ENCODE measurements at places on chromosomes 13 and 19.

DNA sequence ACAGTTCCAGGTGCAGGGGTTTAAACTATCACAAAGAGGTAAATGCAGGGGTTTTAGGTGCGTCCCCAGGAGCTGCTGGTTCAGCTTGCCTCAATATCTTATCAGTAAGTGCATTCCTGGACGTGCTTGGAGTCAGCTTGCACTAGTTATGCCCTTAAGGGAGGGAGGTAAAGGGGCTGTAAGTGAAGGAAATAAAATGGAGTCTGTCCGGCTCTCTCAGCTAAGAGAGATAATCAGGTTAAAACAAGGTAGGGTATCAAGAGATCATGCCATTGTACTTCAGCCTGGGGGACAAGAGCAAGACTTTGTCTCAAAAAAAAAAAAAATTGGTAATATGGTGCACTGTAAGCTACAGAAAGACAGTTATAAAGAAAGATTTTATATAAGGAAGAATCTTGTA lies 69.7 kb downstream of the ZNF100 start:
- DNase-seq: no peak

GRCh38 chr19:18153556-18154134 lies 682 bp downstream of the PIK3R2 start:
- DNase-seq: no peak

DNA sequence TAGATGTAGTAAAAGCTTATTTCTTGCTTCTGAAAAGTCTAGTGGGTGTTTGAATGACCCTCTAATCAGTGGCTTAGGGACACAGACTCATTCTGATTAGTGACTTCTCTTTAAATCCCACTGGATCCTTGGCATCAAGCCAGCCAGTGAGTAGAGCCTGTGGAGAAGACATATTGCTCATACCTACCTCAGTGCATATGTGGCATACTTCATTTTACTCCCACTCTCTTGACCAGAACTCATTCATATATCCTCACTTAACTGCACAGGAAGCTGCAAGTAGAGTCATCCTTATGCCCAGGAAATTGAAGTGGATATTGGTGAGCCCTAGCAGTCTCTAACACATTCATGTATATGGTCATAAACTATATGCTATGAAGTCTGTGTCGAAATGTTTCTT lies 148.3 kb downstream of the PDS5B start:
- no peak for DNase-seq

- DNase-seq: no peak
Observed at GRCh38 chr19:2012941-2013682, 2.4 kb downstream of the BTBD2 start.

DNA sequence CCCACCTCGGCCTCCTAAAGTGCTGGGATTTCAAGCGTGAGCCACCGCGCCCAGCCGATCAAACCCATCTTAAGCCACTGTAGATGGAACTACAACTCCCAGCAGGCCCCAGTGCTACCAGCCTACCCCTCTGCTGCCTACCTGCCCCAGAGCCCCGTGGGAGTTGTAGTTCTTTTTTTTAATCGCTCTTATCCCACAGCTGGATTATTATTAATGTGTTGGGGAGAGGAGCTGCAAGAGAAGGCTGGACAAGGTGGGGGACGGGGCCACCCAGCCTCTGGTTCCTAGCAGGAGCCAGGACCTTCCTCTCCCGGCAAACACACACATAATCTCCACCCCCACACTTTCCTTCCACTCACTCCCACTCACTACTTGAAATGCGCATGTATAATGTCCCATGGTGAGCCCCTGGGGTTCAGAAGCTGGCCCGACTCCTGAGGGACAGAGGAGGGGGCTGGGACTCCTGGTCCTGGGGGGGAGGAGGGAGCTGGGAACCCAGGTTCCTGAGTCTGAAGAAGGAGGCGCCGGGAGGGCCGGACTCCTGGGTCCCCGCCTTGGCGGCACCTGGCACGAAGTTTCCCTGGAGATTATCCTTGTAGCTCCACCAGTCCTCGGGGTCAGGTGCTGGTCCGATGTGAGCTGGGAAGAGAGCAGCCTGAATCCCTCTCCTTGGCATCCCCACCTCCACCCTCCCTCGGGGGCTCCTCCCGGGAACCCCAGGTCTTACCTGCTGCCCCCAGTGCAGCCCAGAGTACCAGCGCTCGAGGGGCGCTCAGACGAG lies 958 bp downstream of the CA11 start:
- DNase-seq: peak; percentile 77

DNA sequence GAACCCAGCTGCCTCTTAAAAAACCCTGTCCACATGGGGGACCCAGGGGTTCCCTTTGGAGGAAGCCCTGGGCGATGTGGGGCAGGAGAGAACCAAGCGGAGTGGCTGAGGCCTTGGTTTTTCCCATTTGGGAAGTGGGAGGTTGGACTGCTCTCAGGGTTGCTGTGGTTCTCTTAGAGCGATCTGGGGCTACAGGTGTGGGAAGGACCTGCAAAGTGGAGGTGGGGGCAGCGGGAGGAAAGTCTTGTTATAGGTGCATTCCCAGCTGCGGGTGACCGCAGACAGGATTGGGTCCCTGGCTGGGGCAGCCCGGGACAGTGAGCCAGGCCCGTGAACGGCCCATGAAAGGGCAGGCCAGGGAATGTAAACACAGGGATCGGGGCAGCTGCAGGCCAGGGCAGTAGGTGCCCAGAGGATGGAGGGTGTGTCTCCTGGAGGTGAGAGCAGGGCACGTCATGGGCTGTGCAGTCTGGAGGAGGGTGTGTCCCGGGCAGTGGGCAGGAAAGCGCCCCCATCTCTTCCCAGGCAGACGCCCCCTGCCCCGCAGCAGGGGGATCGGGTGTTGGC lies 814 bp downstream of the SLC25A23 start:
- DNase-seq: no peak

- DNase-seq: no peak
Observed at GRCh38 chr13:83634601-83635000, 247.7 kb downstream of the SLITRK1 start.

DNA sequence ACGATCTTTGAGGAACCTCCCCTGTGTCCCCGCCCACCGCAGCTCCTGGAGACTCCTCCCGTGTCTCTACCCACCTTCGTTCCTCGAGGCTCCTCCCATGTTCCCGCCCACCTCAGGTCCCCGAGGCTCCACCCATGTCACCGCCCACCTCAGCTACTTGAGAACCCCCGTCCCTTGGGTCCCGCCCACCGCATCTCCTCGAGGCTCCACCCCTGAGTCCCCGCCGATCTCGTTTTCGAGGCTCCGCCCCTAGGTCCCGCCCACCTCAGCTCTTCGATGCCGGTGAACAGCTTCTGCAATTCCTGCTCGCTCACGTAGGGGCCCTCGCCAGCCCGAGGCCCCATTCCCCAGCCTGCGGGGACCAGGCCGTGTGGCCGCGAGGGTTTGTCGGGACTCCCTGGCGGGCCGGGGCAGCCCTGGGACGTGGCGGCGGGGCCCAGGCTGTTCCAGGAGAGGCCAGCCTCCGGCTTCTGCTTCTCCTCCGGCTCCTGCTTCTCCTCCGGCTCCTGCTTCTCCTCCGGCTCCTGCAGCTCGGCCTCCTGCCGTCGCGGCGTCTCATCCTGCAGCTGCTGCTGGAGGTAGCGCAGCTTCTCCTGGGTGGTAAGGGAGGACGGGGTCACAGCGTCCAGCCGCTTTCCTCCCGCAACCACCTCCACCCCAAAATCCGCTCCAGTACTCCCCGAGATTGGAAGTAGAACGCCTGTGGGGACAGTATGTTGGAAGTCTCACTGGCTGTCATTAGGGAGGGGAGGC lies 16.7 kb downstream of the TSKS start:
- peak; percentile 38 for DNase-seq

DNA sequence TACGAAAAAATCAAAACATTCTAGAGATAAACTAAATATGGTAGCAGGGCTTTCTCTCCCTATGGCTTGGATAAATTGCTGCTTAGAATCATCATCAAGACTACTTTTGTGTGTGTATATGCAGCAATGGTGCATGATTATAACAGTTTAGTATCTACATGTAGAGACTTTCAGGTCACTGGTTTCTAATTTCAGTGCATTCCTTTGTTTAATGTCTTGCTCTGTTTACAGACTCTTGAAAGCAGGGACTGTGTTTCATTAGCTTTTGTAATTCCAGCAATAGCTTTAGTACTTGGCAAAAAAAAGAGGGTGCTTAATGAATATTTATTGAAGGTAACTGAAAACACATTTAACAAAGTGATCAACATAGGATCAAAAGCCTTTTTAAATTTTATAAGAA lies 420.7 kb downstream of the PCDH9 start:
- DNase-seq: no peak

Measured in GM10248 (cell line).